ENCODE measurements at places on chromosomes 11 and 22.

DNA sequence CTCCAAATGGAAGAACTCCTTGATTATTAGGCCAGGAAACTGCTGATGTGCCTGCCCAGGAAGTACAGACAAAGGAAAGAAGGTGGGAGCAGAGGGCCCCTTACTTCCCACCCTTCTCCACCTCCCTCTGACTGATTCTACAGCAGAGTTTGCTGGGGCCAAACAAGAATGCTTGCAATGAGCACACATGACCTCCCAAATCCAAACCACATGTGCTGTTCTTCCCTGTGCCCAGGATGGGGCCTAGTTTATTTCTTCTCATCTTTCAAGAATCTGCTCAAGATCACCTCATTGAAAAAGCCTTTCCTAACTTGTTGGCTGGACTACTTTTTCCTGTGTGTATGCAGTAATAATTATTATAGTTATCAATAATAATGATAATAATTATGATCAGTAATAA is 286.1 kb downstream of the RAB38 start:
- no peak for DNase-seq

DNA sequence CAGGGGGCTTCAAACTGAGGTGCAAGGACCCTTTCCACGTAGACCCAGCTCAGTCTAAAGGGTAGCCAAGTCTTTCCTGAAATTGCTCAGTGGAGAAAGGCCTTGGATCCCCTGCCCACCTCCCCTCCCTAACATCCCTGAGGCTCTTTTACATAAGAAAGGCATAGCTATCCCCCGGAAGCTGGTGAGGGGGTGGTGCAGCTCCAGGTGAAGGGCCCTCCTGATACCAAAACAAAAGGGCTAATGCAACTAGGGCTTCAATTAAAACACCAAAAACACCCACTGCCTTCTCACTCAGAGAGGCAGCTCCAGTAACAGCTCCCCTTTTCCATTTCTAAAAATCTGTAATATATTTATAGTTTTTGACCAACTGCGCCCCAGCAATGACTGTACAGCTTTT is 5.8 kb downstream of the SHANK2 start:
- DNase-seq = peak; percentile 91

DNA sequence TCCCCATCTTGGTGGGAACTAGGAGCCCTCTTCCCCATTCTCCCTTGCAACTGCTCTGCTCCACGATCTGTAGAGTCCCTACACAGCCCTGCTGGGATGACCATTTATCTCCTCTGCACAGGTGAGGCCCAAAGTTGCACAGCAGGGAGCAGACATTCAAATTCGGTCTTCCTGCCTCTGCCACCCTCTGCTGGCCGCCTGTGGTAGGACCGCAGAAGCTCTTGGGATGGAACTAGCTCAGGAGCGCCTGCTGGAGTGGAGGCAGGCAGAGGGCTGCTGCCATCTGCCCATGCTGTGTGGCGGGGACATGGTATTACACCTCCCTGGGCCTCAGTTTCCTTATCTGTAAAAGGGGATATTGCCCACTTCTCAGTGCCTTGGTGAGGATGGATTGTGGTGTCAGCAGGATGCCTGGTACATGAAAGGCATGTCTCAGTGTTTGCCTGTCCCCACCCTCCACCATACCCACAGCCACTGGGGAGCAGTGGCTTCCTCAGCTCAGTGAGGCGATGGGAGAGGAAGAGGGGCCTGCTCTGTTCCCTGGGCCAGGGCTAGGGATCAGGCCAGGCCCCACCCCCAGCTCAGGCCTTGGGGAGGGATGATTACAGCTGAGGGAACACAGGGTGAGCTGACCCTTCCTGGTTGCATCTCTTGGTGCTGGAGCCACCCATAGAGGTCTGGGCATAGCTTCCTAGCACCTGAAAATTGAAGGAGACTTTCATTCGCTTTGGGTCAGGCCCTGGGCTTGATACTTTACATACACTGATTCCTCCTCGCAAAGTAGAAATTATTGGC is 11.3 kb upstream of the OMP start:
- DNase-seq = peak; percentile 90

- DNase-seq = no peak
These were observed 111.3 kb downstream of the GGTLC2 start for GRCh38 chr22:22755778-22756100.

- no peak for DNase-seq
These were observed 656.8 kb downstream of the TBC1D22A start for GRCh38 chr22:47419239-47419638.

- peak; percentile 39 for DNase-seq
These were observed 1220.2 kb downstream of the JRKL start for GRCh38 chr11:97610000-97610399.

DNA sequence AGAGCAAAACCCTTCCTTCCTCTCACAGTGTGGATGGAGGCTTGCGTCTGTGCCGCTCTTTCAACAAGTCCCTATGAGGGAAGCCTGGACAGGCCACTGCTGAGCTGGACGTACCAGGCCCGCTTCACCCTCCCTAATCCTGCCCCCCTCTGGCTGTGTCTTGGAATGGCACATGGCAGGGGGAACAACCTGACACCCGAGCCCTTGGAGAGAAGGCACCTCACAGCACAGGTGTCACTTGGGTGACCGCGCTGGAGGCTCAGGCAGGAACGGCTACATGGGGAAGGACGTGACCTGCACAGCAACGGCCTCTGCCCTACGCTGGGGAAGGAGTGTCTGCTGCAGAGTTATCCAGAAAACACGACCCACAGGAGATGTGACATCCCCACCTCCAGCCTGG is 11.0 kb downstream of the CARS1 start:
- DNase-seq = no peak

DNA sequence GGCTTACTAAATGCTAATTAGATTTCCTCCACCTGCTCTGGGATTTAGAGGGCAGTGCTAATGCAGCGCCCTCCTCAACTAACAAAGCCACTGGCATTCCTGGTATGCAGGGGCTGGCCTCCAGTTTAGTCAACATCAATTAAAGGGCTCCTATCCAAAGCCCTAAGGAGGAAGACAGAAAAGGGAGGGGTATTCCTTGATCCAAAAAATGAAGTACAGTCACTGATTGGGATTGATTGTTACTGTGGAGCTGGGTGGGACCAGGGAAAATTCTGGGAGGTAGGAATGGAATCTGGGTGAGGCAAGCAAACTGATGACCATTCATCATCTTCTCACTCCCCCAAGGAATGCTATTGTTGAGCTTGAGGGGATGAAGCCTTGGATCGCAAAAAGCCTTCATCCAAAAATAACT is 52.2 kb downstream of the GAB2 start:
- peak; percentile 98 for DNase-seq

- no peak for DNase-seq
These were observed 302.5 kb upstream of the ISX start for GRCh38 chr22:34763496-34763895.

DNA sequence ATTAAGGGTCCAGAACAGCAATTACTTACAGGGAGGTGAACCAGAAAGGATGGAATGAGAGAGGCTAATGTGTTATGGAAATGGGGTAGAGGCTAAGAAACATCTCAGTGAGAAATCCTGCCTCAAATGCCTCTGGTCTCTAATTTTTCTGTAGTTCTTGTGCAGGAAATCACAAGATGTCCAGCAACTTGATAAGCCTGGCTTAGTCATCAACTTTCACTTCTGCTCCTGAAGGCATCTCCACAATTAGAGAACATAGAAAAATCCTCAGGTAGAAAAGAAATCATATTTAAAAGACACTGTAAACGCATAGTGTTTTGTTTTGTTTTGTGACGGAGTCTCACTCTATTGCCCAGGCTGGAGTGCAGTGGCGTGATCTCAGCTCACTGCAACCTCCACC is 18.7 kb downstream of the MRGPRX4 start:
- no peak for DNase-seq

DNA sequence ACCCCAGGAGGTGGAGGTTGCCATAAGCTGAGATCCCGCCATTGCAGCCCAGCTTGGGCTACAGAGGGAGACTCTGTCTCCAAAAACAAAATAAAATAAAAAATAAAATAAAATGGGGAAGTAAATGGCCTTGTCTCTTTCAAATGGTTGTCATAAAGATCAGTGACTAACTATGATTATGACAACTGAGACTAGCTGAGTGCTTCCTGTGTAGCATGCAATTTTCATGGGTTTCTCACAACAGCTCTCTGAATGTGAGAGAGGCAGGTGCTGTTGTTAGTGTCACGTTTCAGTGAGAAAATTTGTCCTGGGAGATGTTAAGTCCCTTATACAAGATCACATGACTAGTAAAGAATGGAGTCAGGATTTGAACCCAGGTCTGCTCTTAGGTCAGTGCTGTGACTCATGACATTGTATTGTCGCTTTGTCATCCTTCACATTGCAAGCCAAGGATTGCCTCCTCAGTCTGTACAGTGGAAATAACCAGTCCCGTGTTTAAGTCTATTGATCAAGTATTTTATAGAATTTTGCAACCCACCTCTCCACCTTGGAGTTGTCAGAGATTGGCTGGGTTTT is 163.3 kb upstream of the CCDC90B start:
- DNase-seq = no peak

DNA sequence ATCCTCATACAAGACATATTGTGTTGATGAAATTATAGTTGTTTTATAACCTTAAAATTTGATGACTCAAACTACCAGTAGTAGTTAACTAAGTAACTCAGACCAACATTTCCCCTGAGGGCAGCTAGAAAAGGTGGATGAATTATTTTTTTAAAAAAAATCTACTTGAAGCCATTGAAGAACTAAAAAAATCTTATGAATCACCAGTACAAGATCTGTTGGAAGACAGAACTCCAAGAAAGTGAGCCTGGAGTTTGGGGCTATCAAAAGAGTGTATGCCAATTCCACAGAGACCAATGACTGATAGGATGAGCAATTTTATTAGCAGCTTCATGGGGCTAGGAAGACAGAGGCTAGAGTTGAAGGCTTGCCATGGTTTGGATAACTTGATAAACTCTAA is 72.4 kb downstream of the CYP2R1 start:
- DNase-seq = no peak

Measured in mesendoderm (in vitro differentiated cells).